ENCODE measurements at places on chromosomes 2 and 18.

DNA sequence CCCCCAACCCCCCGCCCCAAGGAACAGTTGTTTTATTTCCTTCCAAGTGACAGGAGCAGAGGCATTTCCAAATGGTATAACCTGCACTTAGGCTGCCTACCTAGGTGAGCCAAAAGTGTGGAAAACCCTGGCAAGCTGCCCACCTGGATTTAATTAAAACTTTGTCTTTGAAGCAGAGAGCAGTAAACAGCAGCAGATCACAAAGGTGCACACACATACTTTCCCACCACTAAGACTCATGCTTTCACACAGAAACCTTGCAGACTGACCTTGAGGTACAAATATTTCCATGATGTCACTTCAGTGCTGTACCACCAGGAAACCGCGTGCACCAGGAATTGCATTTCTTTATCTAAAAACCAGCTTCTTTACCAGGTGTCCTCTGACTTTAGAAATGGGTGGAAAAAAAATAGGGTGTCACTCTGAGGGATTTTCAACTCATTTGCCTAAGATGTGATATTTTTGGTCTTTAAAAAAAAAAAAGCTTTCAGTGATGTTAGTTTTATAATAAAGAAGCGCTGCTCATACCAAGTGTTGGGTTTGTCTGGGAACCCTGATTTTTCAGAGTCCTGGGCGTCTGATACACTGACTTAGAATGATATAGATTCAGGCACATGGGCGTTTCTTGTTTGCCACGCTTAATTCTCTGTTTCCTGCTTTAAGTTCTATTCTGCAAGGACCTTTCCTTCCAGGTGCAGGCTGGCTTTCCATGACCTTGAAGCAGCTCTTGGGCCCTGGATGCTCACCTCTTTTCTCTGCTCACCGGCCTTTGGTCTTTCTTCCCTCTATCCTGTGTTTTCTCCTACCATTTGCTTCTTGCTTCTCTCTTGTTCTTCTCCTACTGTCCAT is 70.7 kb upstream of the BCL2L11 start:
- no peak for DNase-seq

GRCh38 chr2:226905718-226906117 is 69.9 kb downstream of the RHBDD1 start:
- DNase-seq, result no peak

DNA sequence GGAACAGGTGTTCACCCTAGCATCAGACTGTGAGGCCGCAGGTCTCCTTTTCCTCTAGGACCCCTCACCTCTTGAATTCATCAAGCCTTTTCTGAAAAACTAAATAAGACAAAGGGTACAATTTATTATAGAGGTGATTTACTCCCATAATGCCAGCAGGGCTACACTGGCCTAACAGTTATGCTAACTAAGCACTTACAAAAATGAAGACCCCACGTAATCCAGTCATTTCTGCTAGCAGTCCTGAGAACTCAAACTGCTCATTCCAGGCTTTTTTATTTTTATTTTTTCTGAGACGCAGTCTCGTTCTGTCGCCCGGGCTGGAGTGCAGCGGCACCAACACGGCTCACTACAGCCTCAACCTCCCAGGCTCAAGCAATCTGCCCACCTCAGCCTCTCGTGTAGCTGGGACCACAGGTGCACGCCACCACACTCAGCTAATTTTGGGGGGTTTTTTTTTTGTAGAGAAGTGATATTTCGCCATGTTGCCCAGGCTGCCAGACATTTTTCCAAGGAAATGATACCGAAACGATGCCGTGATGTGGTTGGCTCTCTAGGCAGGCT is 14.2 kb downstream of the CAPG start:
- no peak for DNase-seq

GRCh38 chr2:242060212-242060835 is 190.8 kb downstream of the RTP5 start:
- no peak for DNase-seq

- DNase-seq, result peak; percentile 23
Observed at GRCh38 chr2:150327564-150328489, 159.6 kb downstream of the RND3 start.

- DNase-seq, result no peak
Observed at GRCh38 chr2:72138011-72138881, 9.4 kb downstream of the CYP26B1 start.

DNA sequence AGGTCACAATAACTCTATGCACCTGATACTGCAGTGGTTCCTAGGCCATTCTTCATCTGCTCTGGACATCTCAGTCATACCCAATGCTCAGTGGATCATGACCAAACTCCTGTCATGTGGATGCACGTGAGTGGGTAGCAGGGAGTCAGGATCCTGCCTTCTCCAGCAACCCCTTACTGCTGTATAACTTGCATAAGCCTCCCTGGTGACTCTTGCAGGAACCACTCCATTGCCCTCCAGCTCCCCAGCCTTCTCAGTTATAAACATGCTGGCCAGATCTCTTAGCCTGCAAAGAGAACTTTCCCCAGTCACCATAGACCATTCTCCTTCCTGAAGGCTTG is 98.6 kb upstream of the ZNF397 start:
- no peak for DNase-seq

GRCh38 chr2:228367356-228367755 is 185.9 kb upstream of the SPHKAP start:
- no peak for DNase-seq

DNA sequence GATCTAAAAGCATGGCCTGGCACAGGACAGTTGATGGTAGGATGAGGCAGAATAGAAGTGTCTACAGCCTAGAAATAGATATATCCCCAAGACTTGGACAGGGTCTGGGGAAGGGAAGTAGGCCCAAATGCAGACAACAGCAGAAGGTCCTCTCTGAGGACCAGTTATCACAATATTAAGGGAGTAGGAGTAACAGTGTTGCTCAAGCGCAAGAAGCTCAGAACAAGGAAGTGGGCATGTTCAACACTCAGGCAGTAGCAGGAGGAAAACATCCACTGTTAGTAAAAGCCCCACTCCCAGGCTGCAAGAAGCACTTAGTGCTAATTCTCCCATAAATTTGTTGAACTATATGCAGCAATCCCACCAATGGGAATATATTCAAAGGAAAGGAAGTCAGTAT is 314.7 kb downstream of the METTL4 start:
- DNase-seq, result no peak

GRCh38 chr18:11040823-11041656 is 108.3 kb downstream of the PIEZO2 start:
- DNase-seq, result no peak

- DNase-seq, result no peak
Observed at GRCh38 chr2:1527153-1527992, 114.1 kb downstream of the TPO start.

GRCh38 chr2:100126201-100126600 is 16.2 kb downstream of the AFF3 start:
- no peak for DNase-seq

DNA sequence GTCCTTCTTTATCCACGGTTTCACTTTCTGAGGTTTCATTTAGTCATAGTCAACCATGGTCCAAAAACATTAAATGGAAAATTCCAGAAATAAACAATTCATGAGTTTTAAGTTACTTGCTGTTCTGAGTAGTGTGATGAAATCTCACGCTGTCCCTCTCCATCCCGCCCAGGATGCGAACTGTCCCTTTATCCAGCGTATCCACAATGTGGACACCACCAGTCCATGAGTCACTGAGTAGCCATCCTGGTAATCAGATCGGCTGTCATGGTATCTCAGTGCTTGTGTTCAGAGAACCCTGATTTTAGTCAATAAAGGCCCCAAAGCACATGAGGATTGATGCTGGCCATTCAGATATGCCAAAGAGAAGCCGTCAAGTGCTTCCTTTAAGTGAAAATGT is 3.7 kb downstream of the SP140L start:
- no peak for DNase-seq

GRCh38 chr2:101515477-101515876 is 40.6 kb upstream of the RFX8 start:
- DNase-seq, result no peak

DNA sequence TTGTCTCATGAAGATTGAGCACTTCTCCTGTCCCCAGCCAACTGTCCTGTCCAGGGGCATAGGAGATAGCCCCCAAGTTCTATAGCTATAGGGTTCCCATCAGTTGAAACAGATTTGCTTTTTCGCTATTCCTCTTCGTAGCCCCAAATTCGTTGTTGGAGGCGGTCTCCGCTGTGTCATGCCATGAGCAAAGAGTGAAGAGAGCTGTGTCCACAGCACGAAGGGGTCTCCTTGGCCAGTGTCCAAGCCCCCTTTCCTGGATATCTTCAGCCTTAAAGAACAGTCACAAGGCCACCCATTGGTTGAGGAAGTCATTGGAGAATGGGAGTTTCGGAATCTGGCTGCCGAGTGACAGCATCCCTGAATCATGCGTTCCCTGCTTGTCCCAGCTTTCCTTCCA is 21.0 kb downstream of the IGFBP5 start:
- DNase-seq, result no peak

DNA sequence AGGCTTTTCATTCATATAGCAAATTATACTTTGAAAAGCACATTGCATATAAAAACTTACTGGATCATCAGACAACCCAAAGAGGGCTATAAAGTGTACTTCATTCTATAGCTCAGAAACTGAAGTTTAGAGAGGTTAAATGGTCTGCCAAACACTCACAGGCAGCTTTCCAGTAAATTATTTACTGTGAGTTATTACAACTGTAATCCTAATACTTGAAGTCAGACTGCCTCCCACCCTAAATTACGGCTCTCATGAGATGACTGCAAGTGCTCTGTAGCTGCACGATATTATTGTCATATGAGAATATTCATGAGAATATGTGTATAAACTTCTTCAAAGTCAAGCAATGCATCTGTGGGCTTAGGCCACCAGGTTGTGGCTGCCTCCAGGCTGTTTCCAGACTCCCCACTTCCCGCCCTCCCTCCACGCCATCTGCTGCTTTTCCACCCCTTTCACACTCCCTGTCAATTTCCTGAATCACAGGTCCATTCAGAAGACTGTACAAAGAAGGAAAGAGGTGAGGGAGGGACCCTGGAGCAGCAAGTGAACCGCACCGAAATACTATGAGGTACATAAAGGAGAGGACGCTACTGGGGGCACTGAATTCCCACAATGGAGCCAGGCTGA is 111.1 kb upstream of the SPOPL start:
- DNase-seq, result no peak
